ENCODE measurements at places on chromosomes 3 and 15. TPM values are rescaled to one million over a fixed set of nuclear protein-coding genes. Genes with fewer than 3 reads are reported as not detected.

DNA sequence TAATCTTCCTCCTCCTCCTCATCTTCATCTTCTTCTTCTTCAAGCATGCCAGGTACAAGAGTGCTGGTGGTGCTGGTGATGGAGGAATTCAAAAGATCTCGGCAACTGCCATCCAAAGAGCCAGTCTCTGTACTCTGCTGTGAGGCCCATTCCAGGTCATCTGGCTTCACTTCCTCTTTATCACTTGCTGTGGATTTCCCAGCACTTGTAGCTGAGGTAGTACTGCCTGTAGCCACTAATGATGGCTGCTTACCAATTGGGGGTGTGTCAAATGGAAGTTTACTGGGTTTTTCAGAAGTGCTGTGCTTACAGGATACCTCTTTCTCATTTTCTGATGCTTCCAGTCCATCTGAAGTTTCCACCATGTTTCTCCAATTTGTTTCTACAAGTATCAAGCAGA, 28.8 kb upstream of the SHC4 start:
- no peak for DNase-seq

DNA sequence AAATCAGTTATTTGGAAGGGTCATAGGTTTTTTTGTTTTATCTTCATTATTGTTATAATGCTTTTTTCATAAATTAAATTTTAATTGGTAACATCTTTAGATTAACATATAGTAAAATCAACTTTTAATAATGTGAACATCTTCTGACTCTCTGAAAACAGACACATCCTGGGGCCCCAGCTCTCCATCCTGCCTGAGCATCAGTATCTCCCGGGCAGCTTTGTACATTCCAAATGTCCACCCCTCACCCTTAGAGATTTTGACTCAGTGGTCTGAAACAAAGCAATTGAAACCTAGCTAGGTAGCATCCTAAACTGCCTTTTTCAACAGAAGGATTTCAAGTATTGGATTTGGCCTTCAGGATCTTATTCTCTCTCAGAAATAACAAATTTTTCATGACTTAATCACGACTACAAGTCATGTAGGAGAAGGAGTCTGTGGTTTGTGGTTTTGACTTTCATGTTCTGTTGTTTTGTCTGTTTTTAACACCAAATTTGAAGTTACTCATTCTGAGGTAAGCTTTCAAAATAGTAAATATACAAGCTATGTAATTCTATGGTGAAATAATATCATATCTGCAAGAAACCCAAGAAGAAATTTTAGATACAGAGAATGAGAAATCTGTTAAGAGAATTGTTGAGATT, 147.3 kb upstream of the UBE2E2 start:
- DNase-seq: peak; percentile 76

DNA sequence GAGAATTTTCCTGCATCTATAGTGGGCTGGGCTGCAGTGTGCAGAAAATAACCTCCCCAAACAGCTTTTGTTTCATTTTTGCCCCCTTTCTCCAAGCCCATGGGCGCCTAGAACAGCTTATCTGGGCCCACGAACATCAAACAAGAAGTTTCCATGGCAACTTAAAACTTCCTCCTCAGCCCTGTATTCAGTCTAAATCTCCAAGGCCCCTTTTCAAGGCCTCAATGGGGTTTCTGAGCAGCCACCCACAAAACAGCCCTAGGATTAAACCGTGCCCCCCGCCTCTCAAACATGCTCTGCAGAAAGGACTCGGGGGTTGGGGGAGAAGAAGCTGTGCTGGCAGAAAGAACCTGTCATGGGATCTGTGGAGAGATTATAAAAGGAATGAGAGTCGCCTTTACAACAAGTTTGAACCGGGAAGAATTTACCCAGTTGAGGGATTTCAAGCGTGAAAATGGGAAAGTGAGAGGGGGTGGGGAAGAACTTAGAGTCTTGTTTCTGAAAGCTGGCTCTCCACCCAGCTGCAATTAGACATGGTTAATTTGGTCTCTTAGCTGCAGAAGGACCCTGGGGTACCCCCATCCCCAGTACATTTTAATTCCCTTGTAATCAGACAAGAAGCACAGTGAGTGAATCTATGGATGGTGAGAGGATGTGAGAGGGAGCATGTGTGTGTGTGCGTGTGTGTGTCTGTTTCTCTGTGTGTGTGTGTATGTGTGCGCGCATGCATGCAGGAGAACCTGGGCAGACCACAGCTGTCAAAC, 4.3 kb upstream of the FAM107A start:
- DNase-seq: no peak

- no peak for DNase-seq
These were observed 235.7 kb downstream of the SLC9A9 start for GRCh38 chr3:143612541-143612940.

GRCh38 chr15:52788099-52788986, 1.8 kb downstream of the ONECUT1 start:
- no peak for DNase-seq

- DNase-seq: no peak
These were observed 30.7 kb upstream of the SLC24A5 start for GRCh38 chr15:48090115-48090514.

DNA sequence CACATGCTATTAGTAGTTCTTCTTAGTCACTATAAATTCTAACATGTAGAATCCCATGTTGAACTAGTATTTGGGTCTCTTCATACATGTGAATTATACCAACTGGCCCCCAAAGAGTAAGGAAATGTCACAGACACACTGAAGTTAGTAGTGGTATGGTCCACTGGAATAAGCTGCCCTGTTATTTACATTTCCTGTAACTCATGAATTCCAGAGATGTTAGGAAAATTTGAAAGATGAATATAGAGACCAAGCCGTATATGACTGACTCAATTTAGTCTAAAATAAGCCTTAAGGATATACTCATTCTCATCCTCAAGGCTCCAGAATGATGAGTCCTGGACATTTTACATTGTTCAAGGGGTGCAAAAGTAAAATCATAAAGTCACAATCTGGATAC, 81.2 kb downstream of the FBXL22 start:
- DNase-seq: peak; percentile 39

GRCh38 chr3:129723558-129724324, 117.3 kb upstream of the PLXND1 start:
- DNase-seq: peak; percentile 89

DNA sequence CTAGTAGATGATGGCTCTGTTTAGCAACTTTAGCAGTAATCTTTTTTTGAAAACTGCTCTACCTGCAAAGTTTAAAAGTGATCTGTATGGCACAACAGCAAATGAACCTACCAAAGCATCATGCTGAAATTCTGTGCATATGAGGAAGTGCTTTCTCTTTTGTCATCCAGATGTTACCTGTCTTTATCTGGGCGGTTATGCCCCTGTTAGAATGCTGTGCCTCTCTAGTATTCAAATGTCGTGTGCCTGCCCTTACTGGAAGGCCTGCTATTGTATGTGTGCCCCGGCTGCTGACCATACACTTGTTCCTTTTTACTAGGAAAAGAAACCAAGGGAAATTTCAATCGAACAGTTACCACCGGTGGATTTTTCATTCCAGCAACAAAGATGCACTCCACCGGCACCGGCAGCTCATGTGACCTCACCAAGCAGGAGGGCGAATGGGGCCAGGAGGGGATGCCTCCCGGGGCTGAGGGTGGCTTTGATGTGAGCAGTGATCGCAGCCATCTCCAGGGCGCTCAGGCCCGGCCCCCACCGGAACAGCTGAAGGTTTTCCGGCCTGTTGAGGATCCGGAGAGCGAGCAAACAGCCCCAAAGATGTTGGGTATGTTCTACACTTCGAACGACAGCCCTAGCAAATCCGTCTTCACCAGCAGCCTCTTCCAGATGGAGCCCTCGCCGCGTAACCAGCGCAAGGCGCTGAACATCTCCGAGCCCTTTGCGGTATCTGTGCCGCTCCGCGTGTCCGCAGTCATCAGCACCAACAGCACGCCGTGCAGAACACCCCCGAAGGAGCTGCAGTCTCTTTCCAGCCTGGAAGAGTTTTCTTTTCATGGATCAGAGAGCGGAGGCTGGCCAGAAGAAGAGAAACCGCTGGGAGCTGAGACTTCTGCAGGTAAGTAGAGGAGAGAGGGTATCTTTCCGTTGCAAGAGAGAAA, 61.6 kb downstream of the TMEM39A start:
- no peak for DNase-seq

DNA sequence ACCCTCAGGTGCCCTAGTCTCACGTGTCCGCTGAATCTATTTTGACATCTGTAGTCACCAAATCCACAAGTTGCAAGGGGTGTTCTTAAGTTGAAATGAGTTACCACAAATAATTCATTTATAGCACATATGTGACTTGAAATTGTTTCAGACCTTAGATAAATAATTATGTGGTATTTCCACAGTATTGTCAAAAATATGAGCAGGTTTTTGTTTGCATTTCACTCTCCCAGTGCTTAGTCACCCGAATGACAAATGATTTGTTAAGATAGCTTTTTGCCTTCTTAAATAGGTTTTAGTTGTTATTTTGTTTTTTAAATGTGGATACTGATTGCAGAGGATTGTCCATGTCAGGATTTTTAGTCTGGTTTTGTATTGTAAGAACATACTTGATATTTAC, 2.6 kb downstream of the MFSD1 start:
- DNase-seq: no peak

DNA sequence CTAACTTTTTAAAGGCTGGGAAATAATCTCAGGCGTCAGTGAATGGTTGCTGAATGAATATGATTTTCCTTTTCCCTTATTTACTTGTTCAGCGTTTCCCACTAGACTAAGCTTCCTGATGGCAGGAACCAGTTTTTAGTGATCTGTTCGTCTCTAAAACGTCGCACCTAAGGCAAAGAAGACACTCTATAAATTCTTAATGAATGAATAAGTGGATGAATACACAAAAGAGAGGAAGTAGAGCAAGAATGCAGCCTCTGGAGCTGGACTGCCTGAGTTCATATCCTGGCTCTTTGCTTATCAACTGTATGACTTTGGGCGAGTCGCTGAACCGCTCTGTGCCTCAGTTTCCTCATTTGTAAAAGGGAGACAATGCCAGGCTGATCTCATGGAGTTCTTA, 38.7 kb downstream of the WNT7A start:
- no peak for DNase-seq

- no peak for DNase-seq
These were observed 5.0 kb downstream of the MKRN3 start for GRCh38 chr15:23570486-23570885.

- peak; percentile 86 for DNase-seq
These were observed 600.8 kb downstream of the FOXP1 start for GRCh38 chr3:70982700-70983140.

GRCh38 chr15:38662033-38662802, 97.6 kb upstream of the RASGRP1 start:
- DNase-seq: no peak

Gene C2CD4A
- not detected for total RNA-seq

Gene C3orf70
- 1.8 TPM for total RNA-seq

Gene TPRA1
- 17.9 TPM for total RNA-seq

Gene MTHFS
- 8.3 TPM for total RNA-seq

Gene FAM98B
- 2.7 TPM for total RNA-seq

Gene DALRD3
- total RNA-seq: 27.8 TPM

Gene RAD18
- 22.2 TPM for total RNA-seq

Gene DLEC1
- not detected for total RNA-seq
